ENCODE measurements at places on chromosomes 12 and 14.

- no peak for DNase-seq
Observed at GRCh38 chr14:53957739-53958138, 1.1 kb upstream of the BMP4 start.

GRCh38 chr14:77004711-77005460 lies 23.6 kb downstream of the IRF2BPL start:
- no peak for DNase-seq

- no peak for DNase-seq
Observed at GRCh38 chr12:123520567-123521474, 12.7 kb downstream of the RILPL1 start.

DNA sequence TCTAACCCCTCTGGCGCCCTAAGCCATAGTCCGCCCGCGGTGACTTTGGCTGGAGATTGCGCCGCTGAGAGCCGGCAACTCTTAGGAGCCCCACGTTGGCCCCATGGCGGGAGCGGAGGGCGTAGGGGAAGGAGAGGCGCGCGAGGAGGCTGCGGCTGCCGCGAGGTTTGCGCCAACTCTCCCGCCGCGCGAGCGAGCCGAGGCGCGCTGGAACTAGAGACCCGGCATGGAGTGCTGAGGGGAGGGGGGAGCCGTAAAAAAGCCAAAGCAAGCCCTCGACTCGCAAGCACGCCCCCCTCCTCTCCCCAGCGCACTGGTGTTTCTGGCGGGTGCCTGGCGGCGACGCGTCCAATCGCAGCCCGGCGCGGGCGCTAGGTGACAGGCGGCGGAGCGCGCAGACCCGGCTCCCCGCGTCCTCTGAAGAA lies at the start of gene SYT10:
Gene SYT10 (minus strand): TSS at position 233 of the 425 bp plus-strand sequence. CDS start 297 bp downstream, outside the sequence.
- DNase-seq = no peak

- no peak for DNase-seq
Observed at GRCh38 chr12:46493834-46494181, 121.2 kb upstream of the SLC38A2 start.

GRCh38 chr14:101619484-101619883 lies 58.2 kb downstream of the DIO3 start:
- DNase-seq = no peak

GRCh38 chr12:129009833-129010622 lies 156.8 kb downstream of the GLT1D1 start:
- DNase-seq = no peak

DNA sequence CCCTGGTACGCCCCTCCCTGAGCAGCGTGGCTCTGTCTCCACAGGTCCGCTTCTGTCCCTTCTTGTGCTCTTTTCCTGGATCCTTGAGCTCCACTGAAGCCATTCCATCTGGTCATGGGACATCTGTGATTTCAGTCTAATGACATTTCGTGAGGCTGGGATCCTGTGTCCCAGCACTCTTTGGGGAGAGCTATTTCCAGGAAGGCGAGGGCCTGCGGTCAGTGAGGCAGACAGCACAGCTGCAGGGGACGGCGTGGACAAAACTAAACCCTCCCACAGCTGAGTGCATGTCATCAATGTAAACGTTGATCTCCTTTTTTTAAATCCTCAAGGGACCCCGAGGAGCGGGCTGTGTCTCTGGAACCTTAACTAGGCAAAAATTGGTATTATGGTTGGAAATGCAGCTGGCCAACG lies 127.7 kb downstream of the DACT1 start:
- DNase-seq = no peak

DNA sequence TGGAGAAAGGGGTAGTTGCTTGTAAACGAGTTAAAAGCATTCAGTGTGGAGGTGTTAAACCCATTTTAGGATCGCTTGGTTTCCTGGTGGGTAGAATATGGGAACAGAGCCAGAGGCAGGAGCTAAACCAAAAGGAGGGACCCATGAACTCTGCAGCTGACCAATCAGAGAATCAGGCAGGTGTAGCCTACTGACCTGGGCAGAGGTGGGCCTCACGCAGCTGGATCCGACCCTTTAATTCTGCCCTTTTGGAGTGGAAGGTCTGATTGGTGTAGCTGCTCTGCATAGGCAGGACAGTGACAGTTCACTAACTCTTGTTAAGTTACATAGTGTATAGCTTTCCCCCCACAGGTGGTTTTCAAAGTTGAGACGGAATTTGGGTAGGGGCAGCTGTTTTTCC lies 63.7 kb downstream of the GNS start:
- no peak for DNase-seq

DNA sequence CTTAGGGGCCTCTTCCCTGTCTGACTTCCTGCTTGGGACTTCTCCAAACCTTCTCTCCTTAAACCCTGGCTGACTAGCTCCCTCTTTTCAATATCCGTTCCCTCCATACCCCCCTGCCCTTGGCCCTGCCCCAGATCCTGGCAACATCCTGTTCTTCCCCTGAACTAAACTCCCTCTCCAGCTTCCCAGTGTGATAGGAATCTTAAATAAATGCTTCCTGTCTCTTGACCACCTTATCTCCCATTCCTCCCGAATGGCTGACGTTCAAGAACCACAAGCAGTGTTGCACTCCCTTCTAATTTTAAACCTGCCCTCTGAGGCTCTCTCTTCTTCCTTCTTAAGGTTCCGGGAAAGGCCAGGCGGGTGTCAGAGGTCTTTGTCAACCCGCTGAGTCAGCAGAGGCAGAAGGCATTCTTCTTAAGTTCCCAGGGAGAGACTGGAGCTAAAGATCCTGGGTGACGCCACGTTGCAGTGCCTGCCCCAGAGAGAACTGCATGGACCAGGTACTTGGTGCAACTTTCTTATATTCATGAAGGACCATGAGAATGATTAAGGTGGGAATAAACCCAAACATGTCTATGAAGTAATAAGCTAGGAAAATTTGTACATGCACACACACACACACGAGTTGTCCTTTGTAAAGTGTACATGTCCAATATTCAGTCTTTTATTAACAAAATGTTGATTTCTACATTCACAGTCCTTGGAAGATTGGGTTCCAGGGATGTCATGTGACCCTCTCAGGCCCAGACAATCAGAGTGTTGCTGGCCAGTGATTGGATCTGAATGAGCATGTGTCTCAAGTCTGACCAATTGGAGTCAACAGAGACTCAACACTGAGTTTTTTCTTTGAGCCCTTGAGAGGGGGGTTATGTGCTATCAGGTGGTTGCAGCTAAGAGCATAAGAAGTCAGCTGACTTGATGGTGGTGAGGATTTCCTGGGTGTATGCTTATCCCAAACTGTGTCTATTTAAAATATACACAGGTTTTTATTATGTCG lies 420.2 kb upstream of the TBX3 start:
- no peak for DNase-seq

DNA sequence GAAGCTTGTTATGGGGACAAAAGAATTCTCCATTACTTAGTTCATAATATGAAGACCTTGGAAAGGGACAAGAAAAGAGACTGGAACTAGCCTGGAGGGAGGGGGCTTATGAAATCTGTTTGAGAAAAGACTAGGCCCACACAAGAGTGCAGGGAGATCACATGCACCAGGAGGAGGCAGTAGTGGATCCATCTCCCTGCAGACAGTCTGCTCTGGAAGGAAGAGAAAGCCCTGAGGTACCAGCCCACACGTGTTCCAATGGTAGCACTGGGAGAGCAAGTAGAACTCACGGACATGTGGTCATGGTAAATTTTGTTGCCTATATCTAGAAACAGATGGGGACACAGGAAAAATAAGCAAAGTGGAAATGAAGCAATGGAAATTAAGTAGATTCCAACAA lies 445.4 kb downstream of the SOX5 start:
- DNase-seq = no peak

- DNase-seq = no peak
Observed at GRCh38 chr12:18552829-18553228, 185.0 kb downstream of the PLCZ1 start.

- DNase-seq = no peak
Observed at GRCh38 chr12:29238822-29239291, 89.8 kb downstream of the FAR2 start.

DNA sequence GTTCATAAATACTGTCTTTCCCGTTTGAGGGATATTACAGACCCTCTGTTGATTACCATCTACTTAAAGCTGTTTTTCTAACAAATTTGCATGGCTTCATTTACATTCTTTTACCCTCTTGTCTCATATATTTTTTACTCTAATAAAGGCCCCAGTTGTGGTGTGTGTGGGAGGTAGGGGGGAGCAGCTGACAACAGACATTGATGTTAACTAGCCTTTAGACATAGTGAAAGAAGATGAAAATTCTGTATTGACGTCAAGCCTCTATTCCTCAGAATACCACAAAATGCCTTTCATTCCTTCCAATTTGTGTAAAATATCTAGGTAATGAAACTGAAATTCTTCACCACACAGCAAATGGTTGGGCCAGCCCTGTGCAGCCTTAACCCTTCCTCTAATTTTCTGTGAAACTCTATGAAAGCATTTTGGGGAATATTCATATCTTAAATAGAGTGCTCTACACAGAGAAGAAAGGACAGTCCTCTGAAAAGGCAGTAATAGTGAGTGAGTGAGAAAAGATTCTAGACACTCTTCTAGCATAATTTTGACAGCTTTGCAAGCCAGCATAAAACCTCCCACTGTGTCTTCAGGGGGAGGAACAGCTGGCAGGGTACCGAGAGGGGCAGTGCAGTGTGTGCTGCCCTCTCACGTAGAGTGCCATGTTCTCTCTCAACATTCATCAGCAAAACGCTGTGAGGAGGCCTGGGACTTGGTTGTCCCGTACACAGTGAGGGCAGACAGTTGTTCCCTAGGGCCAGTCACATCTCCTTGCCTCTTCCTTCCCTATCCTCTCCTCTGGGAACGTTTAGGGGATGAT lies 20.1 kb upstream of the CERS5 start:
- DNase-seq = no peak

DNA sequence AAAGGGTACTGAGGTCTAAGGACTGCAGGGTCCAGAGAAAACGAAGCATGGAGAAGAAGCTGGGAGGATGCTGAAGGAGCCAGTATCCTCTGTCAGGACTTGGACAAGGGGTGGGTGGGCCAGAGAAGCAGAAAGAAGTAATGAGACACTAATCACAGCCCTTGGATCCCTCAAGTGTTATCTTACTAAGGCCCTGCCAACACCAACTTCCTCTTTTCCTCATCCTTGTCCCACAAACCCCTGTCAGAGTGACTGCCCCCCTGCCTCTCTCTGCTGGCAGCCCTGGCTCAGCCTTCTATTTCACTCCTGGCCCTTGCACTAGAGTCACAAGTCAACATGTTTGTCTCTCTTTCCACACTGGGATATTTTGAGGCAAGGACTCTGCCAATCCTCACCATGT lies 3.8 kb upstream of the ASIC1 start:
- no peak for DNase-seq

DNA sequence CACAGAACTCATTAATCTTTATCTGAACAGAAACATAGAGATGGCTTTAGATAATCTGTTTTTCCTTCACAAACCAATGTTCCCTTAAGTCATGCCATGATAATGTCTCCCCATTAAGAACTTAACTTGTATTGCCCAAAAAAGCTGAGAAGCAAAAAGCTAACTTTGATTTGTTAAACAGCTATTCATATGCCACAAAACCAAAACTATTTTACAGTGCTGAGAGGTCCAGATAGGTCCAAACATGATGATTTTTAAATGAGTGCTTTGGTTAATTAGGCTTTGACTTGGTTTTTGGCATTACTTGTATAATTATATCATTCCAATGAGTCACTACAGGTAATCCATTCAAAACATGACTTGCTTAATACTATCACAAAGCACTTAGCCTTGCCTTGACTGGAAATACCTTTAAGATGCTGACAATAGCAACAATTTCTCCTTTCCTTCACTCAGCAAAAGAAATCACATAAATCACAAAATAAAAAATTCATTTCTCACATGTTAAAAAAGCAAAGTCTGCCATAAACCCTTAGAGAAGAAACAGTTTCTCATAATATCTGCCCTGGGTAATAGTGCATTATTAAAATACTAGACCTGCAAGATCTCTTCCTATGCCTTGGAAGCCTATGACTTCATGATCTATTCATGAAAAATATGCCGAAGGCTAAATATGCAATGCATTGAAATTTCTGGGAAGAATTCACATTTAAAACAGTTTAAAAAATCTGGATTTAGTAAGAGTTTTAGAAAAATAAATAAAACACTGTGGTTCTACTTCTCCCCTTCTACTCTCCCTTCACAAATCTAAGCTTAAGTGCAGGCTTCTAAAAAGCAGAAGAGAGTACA lies 52.0 kb upstream of the SAV1 start:
- no peak for DNase-seq

DNA sequence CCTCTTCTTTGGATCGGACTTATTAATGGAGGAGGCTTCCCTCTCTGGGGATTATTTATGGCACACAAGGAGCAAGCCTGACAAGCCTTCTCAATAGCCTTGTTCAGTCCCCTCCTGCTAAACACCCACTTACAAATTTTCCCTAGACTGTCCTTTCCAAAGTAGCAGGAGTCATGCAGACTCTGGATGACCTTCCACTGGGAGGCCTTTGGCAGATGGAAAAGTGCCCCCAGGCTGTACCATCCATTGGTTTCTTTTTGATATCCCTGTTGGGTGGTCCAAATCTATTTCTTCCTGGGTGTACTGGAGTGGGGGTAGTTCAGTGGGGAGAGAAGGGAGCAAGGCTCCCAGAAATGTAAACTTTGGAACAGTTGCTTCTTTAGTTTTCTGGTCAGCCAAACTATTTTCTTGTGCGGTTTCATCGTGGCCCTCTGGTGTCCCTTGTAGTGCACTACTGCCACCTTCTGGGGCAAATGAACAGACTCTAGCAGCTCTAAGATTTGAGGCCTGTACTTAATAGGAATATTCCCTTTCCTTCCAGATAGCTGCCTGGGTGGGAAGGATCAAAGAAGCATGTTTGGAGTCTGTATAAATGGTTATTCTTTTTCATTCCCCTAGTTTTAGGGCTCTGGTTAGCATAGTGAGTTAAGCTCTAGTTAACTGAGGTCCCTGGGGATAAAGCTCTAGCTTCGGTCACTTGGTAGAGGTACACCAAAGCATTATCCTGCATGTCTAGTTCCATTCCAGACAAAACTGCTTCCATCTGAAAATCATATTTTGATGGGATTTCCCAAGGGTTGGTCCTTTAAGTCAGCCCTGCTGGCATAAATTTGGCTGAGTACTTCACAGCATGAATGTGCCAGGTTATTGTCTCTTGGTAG lies 409.5 kb downstream of the SLC6A15 start:
- DNase-seq = no peak

DNA sequence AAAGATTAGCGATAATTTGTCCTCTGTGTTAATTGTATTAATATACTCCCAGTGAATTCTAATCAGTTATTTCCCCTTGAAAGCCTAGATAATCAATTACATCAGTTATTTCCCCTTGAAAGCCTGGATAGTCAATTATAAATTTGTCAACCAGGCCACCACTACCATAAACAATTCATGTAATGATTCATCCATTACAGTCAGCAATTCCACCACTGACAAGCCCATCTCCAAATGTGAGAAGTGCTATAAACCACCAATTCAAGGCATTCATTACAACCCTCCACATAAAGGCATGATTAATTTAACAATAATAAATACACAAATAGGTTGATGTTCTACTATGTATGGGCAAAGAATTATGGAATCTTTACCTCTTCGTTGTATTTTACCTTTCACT lies 40.9 kb downstream of the INTS13 start:
- no peak for DNase-seq

All from C1 segment of cervical spinal cord (tissue), 14 donors.